ENCODE measurements at places on chromosomes 2 and 18.

- no peak overlapping the region for H3K4me3 ChIP-seq
- no peaks in the 10 kb centered on the region for H3K4me1 ChIP-seq
- peaks cover 2% of the 10 kb centered on the region for H3K27me3 ChIP-seq
- H3K27ac ChIP-seq: peak overlapping the region; percentile 43
- peaks cover 22% of the 10 kb centered on the region for H3K36me3 ChIP-seq
Measured at GRCh38 chr2:238027591-238028415, 33.0 kb upstream of the SCLY start.

- H3K27ac ChIP-seq: peak overlapping the region; percentile 68
- H3K27me3 ChIP-seq: no peaks in the 10 kb centered on the region
- peaks cover 45% of the 10 kb centered on the region for H3K36me3 ChIP-seq
Measured at GRCh38 chr2:222878301-222878876, 17.6 kb downstream of the ACSL3 start.

GRCh38 chr2:234492717-234493485 lies 4.0 kb downstream of the ARL4C start:
- H3K27ac ChIP-seq: peak overlapping the region; percentile 15
- H3K4me3 ChIP-seq: peak overlapping the region; percentile 98
- peaks cover 55% of the 10 kb centered on the region for H3K36me3 ChIP-seq

DNA sequence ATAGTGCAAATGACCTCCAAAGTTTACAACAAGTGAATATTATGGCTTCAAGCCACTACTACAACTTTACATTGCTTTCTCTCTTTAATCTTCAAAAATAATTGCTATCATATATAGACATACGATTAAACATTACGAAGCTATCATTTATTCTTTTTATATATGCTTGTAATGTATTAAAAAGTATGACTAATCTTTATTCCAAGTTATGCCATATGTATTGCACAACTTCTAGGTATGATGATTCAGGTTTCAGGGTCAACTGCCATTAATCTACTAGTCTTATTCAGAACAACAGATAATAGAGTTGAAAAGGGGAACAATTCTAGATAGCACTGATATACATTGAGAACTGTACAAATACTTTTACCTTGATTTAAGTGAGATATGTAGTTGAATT lies 506.2 kb upstream of the TMEFF2 start:
- no peaks in the 10 kb centered on the region for H3K4me1 ChIP-seq
- no peak overlapping the region for H3K4me3 ChIP-seq
- no peaks in the 10 kb centered on the region for H3K36me3 ChIP-seq
- no peak for DNase-seq

- peak overlapping the region; percentile 87 for H3K27ac ChIP-seq
- no peaks in the 10 kb centered on the region for H3K36me3 ChIP-seq
- H3K4me1 ChIP-seq: peaks cover 94% of the 10 kb centered on the region
Measured at GRCh38 chr2:45260946-45261345, 251.7 kb upstream of the SIX2 start.

DNA sequence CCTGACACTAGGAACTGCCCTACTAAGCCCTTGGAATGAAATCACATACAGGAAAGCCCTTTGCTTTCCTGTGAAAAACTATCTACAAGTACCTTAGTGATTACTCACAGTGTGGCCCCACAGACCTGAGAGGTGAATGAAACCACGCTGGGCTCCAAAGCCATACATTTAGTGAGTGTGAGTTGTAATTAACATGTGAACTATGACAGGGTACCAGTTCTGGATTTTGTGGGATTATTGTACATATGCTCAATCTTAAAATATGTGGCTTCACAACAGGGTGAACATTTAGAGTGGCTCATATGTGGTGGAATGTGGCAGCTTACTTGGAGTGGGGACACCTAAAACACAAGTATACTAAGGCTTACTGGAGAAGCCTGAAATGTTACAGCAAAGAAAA lies 12.3 kb downstream of the KCTD1 start:
- no peak overlapping the region for H3K27ac ChIP-seq
- DNase-seq: no peak
- H3K4me3 ChIP-seq: no peak overlapping the region

DNA sequence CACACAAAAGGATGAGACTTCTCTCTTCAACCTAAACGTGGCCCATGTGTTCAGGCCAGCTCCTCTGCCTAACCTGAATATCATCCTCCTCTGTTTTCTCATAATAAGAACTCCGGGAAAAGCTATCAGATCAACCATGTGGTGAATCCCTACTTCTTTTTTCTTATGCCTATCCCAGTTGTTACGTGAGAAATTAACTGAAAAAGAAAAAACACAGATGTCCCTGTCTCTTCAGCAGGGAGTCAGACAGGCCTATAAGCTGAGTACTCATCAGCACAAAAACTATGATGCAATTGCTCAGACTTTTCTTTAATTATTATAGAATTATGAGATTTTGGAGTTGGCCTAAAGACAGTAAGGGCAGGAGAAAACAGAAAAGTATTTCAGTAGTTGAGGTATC lies 613.0 kb upstream of the FSHR start:
- no peak overlapping the region for H3K4me3 ChIP-seq
- H3K27ac ChIP-seq: no peak overlapping the region
- H3K4me1 ChIP-seq: no peaks in the 10 kb centered on the region
- no peak for DNase-seq
- H3K27me3 ChIP-seq: peaks cover 3% of the 10 kb centered on the region

DNA sequence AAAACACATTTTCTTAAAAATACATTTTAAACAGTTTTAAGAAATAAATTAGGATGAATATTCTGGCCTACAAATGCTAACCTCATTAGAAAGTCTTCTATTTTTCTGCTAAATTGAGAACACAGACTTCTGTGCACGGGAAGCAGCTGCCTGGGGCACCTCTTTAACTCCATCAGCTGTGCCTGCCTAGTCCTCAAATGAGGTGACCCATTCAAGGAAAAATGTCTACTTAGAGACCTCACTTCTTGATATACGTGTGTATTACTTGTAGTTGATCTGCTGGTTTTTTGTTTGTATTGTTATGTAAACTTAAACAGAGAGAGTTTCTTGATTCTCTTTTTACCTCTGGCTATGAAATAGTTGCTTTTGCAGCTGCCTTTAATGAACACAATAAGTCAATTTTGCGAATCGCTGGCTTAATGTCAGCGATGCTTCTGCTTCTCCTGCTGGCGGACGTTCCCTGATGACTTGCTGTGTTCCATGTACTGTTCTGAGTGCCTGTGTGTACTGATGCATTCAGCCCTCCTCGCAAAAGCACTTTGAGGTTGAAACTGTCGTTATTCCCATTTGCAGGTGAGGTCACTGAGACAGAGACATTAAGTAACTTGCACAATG lies 88.7 kb upstream of the TXNDC2 start:
- no peak overlapping the region for H3K4me3 ChIP-seq
- peaks cover 16% of the 10 kb centered on the region for H3K4me1 ChIP-seq
- no peaks in the 10 kb centered on the region for H3K27me3 ChIP-seq
- peak overlapping the region; percentile 22 for H3K27ac ChIP-seq
- H3K36me3 ChIP-seq: peaks cover 12% of the 10 kb centered on the region

DNA sequence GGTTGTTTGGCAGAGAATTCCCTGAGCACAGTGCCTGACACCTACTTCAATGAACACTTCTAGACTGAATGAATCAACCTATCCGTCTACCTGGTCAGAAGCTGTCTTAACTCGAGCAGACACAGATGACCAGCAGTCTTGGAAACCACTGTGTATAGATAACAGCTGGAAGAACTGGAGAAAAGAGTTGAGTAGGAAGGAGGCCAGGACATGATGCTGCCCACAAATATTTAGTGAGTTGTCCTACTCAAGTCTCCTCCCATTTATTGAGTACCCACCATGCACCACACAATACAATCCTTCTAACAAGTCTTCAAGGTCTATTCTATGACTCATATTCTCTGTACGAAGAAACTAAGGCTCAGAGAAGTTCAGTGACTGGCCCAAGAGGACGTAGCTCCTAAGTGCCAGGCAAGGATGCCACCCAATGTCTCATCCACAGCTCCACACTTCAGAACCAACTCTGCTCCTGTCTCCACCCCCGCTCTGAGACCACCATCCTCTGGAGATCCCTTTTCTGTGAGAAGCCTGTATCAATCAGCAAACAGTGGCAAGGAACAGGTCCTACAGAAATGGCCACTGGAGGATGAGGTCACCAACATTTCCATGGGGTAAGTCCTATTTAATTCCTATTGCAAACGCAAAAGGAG lies 62.2 kb downstream of the GALNT14 start:
- peaks cover 25% of the 10 kb centered on the region for H3K4me1 ChIP-seq
- no peak overlapping the region for H3K27ac ChIP-seq
- H3K36me3 ChIP-seq: no peaks in the 10 kb centered on the region
- no peak for DNase-seq
- H3K27me3 ChIP-seq: peaks cover 15% of the 10 kb centered on the region

DNA sequence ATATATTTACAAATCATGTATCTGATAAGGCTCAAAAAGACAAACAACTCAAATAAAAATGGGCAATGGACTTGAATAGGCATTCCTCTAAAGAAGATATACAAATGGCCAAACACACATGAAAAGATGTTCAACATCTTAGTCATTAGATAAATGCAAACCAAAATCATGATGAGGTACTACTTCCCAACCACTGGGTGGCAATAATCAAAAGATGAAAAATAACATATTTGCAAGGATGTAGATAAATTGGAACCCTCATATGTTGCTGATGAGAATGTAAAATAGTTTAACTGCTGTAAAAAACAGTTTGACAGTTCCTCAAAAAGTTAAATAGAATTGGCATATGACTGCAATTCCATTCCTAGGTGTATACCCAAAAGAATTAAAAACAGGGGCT lies 132.3 kb downstream of the TTC32 start:
- no peaks in the 10 kb centered on the region for H3K36me3 ChIP-seq
- peaks cover 15% of the 10 kb centered on the region for H3K27me3 ChIP-seq
- H3K27ac ChIP-seq: no peak overlapping the region
- H3K4me1 ChIP-seq: peaks cover 2% of the 10 kb centered on the region

DNA sequence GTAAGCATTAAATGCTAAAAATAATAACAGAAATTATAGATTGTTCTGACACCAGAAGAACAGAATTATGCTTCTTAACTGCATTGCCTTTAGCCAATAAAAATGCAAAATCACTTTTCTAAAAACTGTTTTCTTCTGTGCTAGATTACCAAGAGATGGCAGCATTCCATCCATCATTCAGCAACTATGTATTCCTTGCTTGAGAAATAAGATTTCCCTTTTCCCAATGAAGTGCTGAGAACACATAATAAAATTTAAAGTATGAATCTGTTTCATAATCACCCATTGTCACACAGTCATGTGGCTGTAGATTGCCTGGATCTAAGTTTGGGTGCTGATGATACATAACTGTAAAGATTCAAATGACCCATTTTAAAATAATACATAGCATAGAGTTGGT lies 504.2 kb downstream of the TDRD15 start:
- H3K27me3 ChIP-seq: no peaks in the 10 kb centered on the region
- peaks cover 12% of the 10 kb centered on the region for H3K4me1 ChIP-seq
- no peak overlapping the region for H3K27ac ChIP-seq
- H3K36me3 ChIP-seq: no peaks in the 10 kb centered on the region
- no peak overlapping the region for H3K4me3 ChIP-seq

Measured in nephron progenitor cell (in vitro differentiated cells).